ENCODE measurements at places on chromosomes 2 and 18.

GRCh38 chr2:213064099-213064498 is 87.3 kb downstream of the IKZF2 start:
- no peak for DNase-seq

DNA sequence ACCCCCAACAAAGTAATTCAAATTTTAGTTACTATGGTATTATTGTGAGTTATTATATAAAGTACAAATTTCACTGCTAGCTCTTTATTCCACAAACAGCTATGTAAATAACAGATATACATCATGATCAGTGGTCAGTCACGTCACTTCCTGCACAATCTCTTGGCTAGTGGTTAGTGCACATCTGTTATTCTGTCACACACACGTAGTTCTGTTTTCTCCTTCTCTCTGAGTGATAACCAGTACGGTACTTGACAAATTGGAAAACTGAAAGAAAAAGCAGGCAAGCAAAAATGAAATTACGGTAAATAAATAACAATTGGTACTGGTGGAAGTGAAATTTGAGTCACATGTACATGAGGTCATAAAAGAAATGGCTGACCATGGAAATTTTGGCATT is 728.7 kb downstream of the CCDC85A start:
- no peak for DNase-seq

DNA sequence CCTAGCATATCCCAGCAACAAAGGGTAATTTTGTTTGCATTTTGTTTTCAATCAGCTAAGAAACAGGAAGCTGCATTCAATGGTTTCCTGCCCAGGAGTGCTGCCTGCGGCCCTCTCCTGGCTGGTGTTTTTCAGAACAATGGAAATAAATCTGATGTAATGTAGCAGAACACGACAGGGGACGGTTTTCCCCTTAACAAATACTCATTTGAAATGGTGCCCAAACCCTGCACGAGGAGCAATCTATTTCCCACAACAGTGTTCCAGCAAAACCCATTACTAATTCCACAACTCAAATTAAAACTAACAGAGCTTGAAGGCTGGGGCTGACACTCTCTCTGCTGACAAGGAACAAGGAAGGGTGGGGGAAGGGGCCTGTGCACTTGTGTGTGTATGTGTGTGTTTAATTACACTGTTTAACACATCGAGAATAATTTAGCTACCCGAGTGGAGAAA is 8.7 kb downstream of the CAPN13 start:
- DNase-seq: no peak

GRCh38 chr2:142112757-142113221 is 18.0 kb downstream of the LRP1B start:
- no peak for DNase-seq

DNA sequence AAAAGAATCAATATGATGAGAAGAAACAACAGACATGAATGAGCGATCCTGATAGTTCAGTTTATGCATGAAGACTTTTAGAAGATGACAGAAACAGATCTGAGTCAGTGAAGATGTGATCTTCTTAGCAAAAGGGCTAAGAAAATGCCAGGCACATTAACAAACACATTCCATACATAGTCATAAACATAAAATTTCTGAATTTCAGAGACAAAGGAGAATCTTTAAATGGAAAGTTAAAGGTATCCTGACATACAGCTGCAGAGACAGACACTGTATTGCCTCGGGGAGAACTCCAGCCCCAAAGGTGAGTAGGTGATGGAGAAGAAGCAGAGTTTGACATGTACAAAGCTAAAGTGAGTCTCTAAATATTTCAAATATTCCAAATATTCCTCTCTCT is 40.6 kb upstream of the FN1 start:
- no peak for DNase-seq

DNA sequence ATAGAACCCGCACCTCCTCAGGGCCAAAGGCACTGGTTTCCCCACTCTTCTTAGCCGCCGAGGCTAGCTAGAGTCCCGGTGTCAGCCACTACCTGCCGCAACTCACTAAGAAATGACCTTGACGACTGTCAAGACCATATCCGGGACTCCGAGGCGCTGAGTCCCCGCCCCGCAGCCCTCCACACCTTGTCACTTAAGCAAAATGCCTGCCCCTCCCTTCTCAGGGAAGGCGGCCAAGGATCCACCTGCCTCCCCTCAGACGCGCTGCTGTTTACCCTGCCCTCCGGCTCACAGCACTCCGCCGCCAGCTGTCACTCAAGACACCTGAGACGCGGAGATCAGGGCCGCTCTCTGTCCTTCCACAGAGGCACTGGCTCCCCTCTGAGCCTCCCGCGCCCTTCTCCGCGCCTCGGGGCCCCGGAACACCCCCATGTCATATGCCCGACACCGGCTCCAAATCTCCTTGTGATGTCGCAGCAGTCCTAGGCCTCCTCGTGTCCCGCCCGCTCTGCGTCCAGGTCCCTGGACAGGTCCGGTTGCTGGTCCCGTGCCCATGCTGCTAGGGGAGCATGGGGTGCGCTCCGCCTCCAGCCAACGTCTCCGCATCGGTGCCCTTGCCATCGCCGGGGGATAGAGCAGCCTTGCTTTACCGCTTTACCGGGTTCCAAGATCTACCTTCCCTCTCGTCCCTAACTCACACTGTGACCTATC is 32.5 kb upstream of the REG3G start:
- DNase-seq: peak; percentile 59

- no peak for DNase-seq
These were observed 40.7 kb upstream of the GALR1 start for GRCh38 chr18:77208964-77209363.

GRCh38 chr2:233490831-233491230 is 75.8 kb downstream of the USP40 start:
- no peak for DNase-seq

- peak; percentile 85 for DNase-seq
These were observed 3.5 kb upstream of the CABLES1 start for GRCh38 chr18:23131693-23132319.

GRCh38 chr2:222284466-222284865 is 14.3 kb downstream of the PAX3 start:
- DNase-seq: no peak

DNA sequence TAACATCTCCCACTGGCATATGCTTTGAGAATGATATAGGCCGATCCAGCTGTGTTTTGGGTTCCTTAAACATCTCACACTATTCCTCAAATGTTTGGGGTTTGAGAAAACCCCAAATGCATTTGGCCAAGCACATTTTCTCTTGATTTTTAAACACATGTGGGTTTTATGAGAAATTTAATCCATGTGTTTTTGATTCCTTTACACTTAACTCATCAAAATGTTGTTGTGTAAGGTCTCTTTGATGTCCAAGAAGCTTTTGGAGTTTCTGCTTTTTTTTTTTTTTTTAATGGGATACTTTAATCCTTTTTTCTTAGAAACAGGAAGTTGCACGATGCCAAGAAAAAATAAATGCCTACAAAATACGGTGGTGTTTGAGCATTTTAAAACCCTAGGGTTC is 339.8 kb upstream of the TCF4 start:
- no peak for DNase-seq

DNA sequence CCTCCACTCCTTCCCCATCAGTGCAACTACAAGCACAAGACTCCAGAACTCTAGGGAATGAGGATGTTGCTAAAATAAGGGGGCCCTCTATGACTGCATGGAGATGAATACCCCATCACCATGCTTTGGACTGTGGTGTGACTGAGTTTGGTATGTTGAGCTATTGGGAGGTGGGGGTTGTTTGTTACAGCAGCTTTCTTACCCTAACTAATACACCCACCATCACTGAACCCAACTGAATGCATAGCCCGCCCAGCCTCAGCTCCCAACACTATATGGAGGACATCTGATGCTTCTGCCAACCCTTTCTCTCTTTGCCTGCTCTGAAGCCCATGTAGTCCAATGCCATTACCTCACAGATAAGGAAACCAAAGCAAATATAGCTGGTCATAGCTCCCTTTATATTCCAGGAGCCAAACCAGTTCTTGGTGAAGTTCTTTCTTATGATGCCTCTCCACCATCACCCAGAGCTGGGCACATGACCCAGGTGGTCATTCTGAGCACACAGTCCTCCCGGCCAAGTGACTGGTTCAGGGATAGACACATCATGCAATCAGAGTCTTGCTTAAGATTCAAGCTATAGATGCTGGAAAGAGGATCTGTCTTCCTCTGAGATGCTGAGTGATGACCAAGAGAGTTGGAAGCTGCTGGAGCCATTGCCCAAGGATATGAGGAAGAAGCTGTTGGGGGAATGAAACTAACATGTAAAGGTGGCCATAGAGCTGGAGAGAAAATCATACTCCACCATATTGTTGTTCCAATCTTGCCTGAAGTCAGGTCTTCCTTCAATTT is 155.6 kb upstream of the HAAO start:
- DNase-seq: no peak

- no peak for DNase-seq
These were observed at the start of gene SAG for GRCh38 chr2:233307565-233307964. SAG (plus strand) TSS chr2:233307816; CDS start chr2:233309190, 1,374 bp downstream.

DNA sequence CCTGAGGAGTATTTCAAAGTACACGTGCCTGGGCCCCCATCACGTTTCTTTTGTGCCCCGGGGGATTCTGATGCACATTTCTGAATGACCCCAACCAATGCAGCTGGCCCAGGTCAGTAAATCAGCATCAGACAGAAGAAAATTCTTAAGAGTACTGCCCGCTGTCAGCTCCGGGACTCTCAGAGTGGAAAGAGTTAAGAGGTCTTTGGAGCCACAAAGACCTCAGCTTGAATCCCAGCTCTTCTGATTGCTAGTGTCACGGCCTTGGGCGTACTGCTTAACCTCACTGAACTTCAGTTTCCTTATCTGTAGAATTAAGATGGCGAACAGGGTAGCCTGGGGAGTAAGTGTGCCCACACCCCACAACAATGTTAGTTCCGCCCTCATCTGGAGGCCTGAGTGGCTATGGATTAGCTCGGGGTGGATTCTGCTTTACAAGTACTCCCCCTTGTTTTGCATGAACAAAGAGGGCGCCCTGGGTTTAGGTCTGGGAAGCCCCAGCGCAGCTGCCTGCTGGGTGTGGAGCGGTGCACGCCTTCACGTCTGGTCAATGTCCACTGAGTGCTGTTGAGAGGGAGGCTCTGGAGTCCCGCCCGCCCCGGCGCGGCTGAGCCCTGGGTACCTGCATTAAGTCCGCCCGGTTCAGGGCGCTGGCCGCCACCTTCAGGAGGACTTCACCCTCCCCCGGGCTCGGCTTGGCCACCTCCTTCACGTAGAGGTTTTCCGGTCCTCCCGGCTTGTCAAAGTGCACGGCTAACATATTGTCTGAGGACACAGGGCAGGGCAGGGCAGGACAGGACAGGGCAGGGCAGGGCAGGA is 858 bp downstream of the TP53I3 start:
- peak; percentile 91 for DNase-seq

DNA sequence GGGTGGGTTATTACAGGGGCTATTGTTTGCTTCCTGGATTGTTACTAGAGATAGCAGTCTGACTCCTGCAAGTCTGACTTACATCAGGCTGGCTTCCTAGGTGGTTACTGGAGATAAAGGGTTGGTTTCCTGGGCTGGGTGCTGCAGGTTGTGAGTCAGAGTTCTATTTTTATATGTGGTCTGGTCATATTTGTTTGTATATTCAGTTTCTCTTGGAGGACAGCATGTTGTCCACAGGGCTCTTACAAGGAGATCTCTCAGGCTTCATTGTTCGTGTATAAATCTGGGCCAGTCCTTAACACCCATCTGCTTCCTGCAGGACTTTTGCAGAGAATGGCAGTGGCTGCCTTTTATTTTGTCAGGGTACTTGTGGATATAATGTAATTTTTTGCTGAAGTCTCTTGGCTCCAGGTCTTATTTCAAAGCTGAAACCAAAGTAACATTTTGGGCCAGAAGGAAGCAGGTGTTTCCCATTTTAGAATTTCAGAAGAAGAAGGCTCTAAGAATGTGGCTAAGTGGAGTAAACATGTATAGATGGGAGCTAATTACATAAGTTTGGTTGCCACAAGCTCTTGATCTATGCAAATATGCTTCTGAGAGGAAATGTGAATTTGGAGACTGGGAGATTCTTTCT is 65.9 kb upstream of the SLC16A14 start:
- no peak for DNase-seq

DNA sequence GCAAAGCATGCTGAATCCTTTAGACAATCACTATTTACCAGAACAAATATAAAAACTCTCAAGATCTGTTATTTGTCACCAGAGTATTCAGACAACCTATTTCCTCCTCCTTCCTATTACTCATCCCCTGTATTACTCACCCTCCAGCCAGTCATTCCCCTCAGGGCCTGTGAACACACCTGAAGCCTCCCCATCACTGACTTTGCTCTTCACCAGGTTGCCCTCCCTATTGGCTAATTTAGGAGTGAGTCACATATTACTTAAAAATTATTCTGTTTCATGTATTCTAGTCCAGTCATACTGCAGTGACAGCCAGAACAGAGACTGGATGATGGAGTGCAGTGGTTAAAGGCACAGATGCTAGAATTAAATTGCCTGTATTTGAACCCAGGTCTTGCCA is 3.7 kb upstream of the ATG16L1 start:
- DNase-seq: no peak

- no peak for DNase-seq
These were observed 7.5 kb downstream of the FLACC1 start for GRCh38 chr2:201349601-201350000.

DNA sequence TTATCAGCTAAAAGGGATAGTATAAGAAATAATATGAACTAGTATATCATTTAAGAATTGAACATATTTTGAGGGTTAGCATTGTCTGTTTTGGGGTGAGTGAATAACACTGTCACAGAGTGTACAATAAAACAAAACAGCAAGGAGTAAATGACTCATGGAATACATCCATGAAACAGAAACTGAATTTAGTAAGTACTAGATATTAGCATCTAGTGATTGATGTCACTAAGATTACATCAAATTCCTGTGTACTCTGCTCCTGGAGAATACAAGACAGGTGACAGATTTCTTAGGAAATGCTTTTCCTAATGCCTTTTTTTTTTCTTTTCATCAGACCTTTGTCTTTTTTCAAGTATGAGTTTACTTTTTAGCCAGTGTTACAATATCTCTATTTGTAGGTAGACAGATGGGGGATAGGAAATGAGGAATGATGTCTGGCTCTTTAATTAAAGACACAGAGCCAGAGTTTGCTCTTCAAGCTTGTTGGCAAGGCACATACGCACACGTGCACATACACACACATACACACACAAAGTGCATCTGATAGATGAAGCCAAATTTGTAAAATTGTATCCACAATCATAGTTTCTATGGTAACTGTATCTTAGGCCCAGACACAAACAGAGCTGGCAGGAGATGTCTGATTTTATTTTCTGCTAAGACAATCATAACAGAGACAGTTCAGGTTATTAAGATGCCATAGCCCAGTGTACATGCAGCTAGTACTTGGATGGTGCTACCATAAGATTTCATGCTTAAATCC is 138.2 kb upstream of the NRP2 start:
- no peak for DNase-seq

DNA sequence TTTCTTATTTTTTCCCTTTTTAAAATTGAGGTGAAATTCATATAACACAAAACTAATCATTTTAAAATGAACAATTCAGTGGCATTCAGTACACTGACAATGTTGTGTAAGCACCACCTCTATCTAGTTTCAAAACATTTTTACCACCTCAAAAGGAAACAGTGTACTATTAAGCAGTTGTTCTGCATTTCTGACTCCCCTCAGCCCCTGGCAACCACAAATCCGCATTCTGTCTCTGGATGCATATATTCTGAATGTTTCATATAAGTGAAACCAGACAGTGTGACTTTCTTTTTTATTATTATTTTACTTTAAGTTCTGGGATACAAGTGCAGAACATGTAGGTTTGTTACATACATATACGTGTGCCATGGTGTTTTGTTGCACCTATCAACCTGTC is 19.2 kb upstream of the TANK start:
- DNase-seq: no peak
